ENCODE measurements at places on chromosomes 5 and 9.
A peak's percentile ranks its signal among the peaks of the same experiment; 100 is the strongest.

DNA sequence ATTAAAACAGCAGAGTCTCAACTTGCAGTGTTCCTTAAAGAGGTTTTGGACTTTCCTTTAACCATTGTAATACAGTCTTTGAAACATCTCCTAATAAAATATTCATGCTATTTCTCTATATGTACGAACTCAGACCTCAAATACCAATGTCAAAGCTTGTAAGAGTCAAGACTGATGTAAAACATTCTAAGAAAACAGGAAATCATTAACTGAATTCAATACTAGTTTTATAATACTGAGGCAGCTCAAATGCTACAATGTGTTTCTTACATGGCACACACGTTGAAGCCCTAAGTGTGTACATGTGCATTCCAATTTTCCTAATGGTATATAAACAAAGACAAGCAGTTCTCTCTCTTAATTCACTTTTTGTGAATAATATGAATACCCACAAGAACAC lies 11.6 kb downstream of the PSIP1 start:
- H3K4me3 ChIP-seq, result no peak overlapping the region
- peak; percentile 4 for DNase-seq
- no peaks in the 10 kb centered on the region for H3K27me3 ChIP-seq
- H3K36me3 ChIP-seq, result no peaks in the 10 kb centered on the region
- no peaks in the 10 kb centered on the region for H3K4me1 ChIP-seq
- H3K27ac ChIP-seq, result no peak overlapping the region

- peaks cover 20% of the 10 kb centered on the region for H3K4me1 ChIP-seq
- no peaks in the 10 kb centered on the region for H3K27me3 ChIP-seq
- peak; percentile 32 for DNase-seq
- peak overlapping the region; percentile 91 for H3K27ac ChIP-seq
- H3K36me3 ChIP-seq, result no peaks in the 10 kb centered on the region
- no peak overlapping the region for H3K4me3 ChIP-seq
Observed at GRCh38 chr5:157049605-157050004, 9.3 kb downstream of the HAVCR1 start.

- no peak overlapping the region for H3K27ac ChIP-seq
- no peak for DNase-seq
- H3K36me3 ChIP-seq, result no peaks in the 10 kb centered on the region
- no peaks in the 10 kb centered on the region for H3K4me1 ChIP-seq
- no peak overlapping the region for H3K4me3 ChIP-seq
Observed at GRCh38 chr9:81535542-81536241, 153.7 kb downstream of the TLE1 start.

DNA sequence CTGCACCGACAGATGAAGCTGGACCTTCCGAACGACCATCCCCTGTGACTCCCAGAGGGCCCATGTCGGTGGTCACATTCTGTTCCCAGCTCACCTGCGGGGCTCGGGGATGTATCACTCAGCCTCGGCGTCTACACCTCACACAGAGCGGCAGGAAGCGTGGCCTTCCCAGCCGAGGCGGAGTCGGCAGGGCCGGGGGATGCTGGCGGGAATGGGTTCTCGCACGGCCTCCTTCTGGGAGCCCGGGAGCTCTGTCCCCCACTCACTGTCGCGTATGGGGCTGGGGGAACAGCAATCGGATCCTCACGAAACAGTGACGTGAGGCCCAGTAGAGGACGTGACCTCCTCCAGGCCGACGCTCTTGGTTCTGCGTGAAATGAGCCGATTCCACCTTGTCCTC lies 20.4 kb downstream of the NACC2 start:
- no peak overlapping the region for H3K4me3 ChIP-seq
- H3K4me1 ChIP-seq, result no peaks in the 10 kb centered on the region
- no peaks in the 10 kb centered on the region for H3K27me3 ChIP-seq
- no peak for DNase-seq
- peaks cover 4% of the 10 kb centered on the region for H3K36me3 ChIP-seq
- H3K27ac ChIP-seq, result no peak overlapping the region

GRCh38 chr5:160097991-160098390 lies 21.3 kb downstream of the PWWP2A start:
- H3K27ac ChIP-seq, result no peak overlapping the region
- no peaks in the 10 kb centered on the region for H3K27me3 ChIP-seq
- H3K4me1 ChIP-seq, result no peaks in the 10 kb centered on the region
- no peak overlapping the region for H3K4me3 ChIP-seq

DNA sequence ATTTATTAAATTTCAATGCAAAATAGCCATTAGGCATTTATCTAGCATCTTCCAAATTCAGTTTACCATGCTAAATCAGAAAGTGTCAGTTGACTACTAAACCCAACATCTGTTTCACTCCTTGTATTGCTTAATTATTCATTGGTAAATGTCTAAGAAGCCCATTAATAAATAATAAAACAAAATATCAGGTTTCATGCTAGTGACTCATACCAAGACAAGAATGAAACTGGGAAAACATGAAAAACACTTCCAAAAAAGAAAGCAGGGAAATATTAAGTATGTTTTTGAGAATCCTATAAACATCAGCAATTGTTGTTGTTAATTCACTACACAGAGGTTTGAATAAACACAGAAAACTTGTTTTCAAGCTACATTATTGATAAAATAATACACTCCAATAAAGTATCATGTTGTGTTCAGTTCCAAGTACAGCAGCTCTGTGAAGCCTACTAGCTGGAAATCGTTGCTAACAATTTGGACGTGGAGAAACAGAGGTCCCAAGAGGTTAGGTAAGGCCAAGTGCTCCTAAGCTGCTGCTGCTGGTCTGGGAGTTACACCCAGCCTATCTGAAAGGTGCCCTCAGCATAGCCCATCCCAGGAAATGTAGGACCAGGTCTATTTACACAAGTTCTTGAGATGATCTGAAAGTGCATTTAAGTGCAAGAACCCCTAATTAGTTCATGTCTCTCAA lies 78.8 kb downstream of the GNAQ start:
- no peaks in the 10 kb centered on the region for H3K27me3 ChIP-seq
- no peaks in the 10 kb centered on the region for H3K36me3 ChIP-seq
- peaks cover 6% of the 10 kb centered on the region for H3K4me1 ChIP-seq
- no peak for DNase-seq
